ENCODE measurements at places on chromosomes 16 and 17.

GRCh38 chr16:65375651-65376050, 253.8 kb upstream of the CDH11 start:
- no peak for DNase-seq

DNA sequence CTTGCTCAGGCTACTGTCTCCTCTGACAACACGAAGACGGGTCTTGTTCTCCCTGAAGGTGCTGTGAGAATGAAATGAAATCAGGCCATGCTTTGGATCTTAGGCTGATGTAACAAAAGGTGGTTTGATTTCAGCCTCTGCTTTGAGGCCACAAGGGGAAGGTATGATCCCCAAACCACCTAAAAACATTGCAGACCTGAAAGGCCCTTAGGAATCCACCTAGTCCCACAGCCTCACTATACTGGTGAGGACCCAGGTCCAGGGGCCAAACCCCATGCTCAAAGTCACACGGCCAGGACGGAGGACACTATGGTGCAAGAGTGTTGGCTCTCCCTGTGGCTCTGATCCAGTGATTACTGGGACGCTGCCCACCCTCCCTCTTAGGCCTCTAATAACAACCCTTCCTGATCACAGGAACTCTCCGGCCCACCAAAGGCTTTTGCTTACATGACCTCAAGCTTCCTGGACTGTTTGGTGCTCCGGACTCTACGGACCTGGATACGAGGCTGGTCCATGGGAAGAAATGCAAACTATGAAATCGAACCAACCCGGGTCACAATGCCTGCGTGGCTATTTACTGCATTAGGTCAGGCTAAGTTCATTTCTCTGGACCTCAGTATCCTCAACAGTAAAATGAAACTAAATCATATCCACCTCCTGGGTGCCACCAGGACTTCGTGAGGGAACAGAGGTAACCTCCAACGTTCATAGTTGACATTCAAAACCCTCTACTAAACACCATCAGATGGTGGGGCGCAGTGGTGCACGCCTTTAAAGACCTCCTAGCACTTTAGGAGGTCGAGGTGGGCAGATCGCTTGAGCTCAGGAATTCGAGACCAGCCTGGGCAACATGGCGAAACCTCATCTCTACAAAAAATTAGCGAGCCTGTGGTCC, 1.5 kb downstream of the TRIM25 start:
- no peak for DNase-seq

- no peak for DNase-seq
Measured at GRCh38 chr16:79158337-79158736, 442.2 kb downstream of the MAF start.

GRCh38 chr17:39209317-39210092, 9.4 kb downstream of the RPL19 start:
- DNase-seq: no peak

DNA sequence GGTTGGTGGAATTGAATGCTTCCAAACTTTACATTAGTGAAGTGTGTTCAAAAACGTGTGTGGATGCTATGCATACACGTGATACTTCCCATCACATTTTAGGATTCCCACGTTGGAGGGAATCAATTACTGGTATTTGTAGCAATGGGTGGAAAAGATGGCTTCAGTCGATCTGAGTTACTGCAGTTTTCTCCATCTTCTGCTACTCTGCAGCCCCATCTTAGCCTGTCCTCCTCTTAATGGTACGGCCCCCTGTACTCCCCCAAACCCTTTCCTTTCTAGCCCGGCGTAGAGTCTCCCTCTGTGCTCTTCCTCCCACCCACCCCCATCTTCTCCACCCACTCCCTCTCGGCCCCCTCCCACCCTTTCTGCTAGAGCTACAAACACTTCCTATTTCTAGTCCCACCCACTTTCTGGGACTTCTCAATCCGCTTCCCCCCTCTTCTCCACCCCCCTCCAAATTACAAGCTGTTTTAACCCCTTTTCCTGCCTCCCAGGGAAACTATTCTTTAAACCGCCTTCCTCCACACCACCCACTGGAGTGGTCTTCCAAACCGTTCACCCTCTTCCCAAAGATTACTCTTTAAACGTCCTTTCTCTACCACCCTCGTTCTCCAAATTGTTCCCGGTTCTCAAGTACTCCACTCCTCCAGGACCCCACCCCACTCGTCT, 1.1 kb downstream of the CHTF8 start:
- no peak for DNase-seq

- DNase-seq: no peak
Measured at GRCh38 chr16:20901436-20902112, 1.0 kb downstream of the LYRM1 start.

DNA sequence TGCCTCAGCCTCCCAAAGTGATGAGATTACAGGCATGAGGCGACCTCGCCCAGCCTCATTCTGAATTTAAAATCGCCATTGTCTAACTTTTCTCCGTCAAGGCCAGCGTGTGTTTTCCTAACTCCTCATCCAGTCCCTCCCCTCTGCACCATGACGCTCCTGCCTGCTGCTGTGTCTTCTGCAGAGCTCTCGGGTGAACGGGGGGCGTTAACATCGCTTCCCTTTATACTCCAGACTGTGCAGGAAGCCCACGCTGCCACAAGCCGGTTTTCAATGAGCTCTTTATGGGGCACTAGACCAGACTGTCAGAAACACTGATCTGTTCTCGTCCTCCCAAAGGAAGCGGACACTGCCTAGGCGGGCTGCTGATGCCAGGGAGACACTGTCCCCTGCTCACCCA, 13.2 kb downstream of the AANAT start:
- no peak for DNase-seq

DNA sequence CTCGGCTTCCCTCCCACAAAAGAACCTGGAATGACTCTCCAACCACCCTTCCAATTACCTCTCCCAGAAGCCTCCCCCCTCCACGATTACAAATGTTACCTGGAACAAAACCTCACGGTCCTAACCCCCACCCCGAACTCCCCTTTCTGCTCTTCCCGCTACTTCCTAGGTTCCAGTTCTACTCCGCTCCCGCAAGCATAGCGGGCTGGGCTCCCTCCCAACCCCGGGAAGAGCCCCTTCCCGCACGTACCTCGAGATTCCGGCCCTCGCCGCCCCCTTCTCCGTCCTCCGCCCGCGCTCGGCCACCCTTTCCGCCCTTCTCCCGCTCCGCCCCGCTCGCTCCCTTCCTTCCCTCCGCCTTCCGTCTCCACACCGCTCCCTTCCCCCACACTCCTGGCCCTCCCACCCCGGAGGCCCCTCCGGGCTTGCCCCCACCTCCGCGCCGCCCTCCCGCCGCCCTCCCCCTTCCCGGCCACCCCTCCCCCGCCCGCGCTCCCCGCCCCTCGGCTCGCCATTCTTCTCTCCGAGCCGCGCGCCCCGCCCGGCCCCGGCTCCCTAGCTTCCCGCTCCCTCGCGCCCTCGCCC, 457 bp downstream of the CHTF8 start:
- peak; percentile 10 for DNase-seq

DNA sequence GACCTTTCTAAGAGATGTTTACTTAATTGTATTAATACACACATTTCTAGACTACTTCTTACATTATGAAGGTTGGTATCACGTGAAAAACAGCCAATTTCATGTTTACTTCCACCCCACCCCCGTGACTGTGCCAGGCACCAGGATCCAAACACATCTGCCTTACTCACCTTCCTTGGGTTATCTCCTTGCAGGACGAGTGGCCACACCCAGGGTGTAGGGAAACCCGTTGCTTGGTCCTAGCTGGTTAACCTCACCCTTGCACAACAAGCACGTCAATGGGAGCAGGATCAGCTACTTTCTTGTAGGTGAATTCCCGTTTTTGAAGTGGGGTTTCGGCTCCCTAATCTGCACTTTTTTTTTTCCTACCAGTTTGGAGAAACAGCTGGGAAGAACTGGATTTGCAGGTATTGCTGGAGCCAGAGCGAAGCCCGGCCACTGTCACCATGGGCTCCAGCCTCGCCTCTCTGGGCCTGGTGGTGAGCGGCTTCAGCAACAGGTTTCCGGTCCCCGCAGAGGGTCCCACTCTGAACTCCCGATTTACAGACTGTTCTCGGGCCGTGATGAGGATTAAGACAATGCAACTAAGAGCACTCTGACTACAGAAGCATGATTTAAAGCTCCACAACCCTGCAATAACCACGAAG, 2.1 kb upstream of the UBB start:
- DNase-seq: no peak

DNA sequence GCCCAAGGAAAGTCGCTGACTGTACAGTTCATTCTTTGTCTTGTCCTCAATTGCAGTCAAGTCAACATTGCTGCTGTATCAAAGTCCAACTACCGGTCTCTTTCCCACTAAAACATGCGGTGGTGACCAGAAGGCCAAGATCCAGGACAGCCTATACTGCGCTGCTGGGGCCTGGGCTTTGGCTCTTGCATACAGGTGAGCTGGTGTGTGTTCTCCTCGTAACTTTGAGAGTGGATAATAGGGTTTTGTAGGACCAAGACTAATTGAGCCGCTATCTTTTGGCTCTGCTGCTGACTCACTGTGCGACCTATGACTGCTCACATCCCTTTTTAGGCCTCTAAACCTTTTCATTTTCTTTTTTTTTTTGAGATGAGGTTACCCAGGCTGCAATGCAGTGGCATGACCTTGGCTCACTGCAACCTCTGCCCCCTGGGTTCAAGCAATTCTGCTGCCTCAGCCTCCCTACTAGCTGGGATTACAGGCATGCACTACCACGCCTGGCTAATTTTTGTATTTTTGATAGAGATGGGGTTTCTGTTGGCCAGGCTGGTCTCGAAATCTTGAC, 38.7 kb downstream of the PHKB start:
- DNase-seq: no peak
